ENCODE measurements at places on chromosomes 12 and 14.
A peak's percentile ranks its signal among the peaks of the same experiment; 100 is the strongest.

DNA sequence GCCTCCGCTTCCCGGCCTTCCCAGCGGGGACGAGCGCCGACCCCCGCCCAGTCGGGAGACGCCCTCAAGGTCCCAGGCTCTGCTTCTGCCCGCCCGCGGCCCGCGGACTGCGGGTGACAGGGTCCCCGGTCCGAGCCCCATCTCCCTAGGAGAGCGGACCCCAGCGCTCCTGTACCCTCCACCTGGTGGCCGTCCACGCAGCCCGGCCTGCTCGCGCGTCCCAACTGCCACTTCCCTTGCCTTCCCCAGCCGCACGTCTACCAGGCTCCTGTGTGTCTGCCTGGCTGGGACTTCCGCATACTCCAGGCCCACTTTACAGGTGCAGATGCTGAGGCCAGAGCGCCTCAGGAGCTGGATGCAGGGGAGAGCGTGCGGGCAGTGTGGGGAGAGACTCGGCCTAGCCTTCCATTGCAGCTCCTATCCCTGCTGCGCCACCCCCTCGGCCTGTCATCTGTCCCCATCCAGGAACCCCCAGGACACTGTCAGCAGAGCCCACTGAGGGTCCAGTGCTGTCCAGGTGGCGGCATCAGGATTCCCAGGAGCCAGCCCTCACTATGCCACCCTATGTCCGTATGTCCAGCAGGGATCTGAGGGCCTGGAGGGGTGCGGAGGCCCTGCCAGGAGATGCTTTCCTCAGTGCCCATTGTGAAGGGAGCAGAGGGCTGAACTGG lies 8.0 kb upstream of the ANKRD9 start:
- DNase-seq = no peak

GRCh38 chr14:91754185-91754584 lies 22.3 kb upstream of the CATSPERB start:
- no peak for DNase-seq

DNA sequence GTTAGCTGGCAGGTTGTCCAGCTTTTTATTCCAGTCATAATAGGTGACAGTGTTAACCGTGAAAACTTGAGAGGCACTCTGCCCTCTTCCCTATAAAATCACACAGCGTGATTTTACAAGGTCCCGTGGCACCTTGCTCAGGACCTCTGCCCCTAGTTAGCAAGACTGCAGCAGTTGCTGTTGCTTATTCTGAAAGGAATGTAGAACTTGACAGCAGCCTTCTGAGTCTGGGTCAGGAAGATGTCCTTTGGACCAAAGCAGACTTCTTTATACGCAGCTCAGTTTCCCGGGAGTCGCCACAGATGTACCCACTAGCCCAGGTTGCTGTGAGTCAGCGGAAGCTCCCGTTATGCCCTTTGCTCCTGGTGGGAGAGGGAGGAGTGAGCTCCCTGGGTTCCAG lies 13.2 kb downstream of the PRKAB1 start:
- no peak for DNase-seq

GRCh38 chr14:66802962-66803361 lies 295.0 kb downstream of the GPHN start:
- DNase-seq = no peak

- DNase-seq = no peak
These were observed 62.4 kb downstream of the TMX1 start for GRCh38 chr14:51302295-51303030.

DNA sequence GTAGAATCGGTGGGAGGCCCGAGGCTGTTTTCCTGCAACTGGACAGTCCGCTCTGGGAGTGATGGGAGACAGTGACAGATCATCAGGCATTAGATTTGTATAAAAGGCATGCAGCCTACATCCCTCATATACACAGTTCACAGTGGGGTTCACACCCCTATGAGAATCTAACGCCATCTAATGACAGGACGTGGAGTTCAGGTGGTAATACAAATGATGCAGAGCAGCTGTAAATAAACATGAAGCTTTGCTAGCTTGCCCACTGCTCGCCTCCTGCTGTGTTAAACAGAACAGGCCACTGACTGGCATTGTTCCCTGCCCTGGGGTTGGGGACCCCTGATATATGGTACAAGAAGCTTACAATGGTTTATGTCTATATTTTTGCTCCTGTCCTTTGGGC lies 179.0 kb downstream of the LRFN5 start:
- DNase-seq = no peak

GRCh38 chr14:56328021-56328420 lies 209.8 kb downstream of the PELI2 start:
- no peak for DNase-seq

DNA sequence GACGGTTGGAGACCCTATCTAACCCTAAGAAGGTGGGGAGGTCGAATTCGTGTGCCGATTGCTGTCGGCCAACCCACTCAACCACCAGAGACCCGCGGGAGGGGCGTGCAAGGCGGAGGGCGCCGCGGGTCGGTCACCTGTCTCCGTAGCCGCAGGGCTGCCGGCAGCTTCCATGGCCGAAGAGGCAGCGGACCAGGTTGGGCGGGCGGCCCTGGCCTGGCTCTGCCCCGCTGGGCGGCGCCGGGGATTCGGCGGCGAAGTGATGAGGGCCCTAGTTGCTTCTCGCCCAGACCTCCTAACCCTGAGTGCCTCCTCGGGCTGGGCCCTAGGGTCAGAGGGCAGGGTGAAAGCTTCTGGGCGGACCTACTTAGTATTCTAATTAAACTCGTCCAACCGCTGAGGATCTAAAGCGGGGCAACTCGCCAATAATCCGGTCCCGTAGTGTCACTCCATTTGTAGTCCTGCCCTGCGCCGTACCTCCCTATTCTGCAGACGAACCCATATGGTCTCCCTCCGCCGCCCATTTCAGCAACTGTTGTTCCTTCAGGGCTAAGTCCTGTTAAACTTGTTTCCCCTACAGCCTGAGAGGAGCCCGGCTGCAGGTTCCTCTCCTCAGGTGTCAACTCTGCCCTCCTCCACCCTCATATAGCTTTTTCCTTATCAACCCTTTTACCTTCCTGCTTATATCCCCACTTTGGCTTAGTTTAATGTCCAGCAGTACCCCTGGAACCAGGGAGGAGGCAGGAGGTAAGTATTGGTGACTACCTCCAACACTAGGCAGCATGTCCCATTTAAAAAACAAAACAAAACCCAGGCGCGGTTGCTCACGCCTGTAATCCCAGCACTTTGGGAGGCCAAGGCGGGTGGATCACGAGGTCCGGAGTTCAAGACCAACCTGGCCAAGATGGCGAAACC lies at the start of gene PYM1:
TSS of gene PYM1 (minus strand) at position 307 of the 915 bp plus-strand sequence. CDS start at position 174, 133 bp downstream.
- peak; percentile 79 for DNase-seq

DNA sequence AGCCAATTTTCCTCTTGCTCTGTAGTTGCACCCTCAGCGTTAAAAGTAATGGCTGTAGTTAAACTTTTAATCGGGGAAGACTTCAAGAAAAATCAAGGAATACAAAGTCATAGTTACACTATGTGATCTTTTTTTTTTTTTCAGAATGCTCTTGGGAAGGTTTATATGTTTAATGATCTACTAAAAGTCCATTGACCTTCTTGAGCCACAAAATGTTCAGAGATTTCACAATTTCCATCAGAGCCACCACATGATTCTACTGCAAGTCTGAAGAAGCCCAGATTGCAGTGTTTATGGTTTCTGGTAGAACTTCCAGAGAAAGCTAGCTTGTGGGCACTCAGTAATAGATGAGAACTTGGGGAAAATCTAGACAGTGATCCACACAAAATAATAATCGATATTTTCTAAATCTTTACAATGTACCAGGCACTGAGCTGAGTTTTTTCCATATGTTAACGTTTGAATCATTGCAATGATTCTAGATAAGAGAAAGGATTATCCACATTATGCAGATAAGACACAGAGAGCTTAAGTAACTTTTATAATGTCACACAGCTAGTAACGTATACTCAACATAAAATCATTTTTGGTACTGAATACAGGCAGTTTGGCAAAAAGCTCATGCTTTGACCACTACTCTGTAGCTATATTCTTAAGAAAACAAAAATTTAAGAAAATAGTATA lies 38.3 kb downstream of the GYS2 start:
- no peak for DNase-seq

DNA sequence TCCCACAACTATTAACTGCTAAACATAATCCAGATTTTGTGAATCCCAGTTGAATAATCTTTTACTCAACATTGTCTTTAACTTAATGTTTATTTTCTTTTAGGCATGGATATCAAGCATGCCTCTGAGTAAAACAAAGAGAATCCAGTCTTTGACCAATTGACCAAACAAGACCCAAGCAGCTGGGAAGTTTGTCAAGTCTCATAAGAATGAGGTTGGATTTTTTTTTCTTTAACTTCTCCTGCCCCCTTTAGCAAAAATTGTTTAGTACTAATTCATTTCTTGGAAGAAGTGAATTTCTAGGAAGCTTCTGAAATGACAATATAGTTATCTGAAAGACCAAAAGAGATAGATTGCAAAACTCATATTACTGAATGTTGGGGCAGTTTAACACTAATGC lies 89.9 kb downstream of the OTOGL start:
- DNase-seq = no peak

DNA sequence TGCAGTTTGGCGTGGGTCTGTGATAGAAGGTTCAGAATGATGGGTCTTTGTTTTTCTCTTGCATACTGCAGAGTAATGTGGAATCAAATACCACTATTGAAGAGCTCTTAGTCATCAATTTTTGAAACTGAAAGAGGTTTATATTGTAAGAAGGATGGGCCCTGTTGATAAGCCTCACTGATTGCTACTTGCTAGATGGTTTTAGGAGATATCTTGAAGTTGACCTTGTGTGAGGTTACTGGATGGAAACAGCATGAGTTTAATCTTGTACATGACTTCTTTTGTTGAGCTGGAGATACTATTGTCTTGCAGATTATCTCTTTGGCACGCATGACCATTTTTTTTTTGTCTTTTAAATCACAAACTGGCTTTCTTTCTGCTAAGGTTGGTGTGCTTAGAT lies 13.8 kb downstream of the BICD1 start:
- no peak for DNase-seq

DNA sequence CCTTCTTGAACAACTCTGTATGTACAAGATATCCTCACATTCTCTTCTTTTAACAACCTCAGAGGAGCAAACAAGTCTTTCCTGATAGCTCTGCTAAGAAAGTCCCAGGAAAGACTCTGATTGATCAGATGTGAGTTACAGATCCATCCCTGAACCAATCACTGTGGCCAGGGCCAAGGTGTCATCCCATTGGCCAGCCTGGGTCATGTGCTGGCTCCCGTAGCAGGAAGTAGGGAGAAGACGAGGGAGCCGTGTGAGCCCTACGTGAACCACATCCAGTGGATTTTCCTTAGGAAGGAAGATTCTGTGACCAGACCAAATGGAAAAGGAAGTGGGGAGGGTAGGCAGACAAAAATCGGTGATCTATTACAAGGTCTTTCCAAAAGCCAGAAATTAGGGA lies 5.6 kb downstream of the P2RX7 start:
- DNase-seq = no peak

- DNase-seq = no peak
These were observed 659.1 kb downstream of the NRXN3 start for GRCh38 chr14:78829274-78829673.

DNA sequence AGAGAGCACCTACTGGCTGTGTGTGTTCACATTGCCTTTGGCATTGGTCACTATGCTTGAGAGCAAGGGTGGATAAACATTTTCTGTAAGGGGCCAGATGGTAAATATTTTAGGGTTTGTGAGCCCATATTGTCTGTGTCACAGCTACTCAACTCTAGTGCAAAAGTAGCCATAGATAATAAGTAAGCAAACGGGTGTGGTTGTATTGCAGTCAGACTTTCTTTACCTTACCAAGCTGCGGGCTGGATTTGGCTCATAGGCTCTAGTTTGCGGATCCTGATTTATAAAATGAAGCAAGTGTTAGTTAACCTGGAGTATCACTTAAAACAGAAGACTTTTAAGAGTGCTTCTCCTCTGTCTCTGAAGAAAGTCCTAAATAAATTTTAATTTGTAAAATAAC lies 169.0 kb downstream of the KICS2 start:
- DNase-seq = no peak

- DNase-seq = no peak
These were observed 657.8 kb downstream of the GALC start for GRCh38 chr14:87334997-87335685.

DNA sequence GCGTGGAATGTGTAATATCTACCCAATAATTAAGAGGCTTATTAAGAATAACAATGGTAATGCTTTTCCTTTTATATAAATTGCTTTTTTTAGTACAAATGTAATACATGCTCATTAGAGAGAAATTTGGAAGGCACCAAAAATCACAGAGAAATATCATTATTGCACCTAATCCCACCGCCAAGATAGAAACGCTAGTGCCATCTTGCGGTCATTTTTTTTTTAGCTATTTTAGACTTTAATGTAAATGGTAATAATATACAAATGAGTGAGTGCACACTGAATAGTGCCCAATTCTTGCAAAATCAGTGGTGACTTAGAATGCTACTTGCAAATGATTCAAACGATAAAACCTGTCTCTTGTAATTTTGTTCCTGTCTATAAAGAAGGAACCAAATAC lies 576.8 kb upstream of the TMEM132C start:
- no peak for DNase-seq

DNA sequence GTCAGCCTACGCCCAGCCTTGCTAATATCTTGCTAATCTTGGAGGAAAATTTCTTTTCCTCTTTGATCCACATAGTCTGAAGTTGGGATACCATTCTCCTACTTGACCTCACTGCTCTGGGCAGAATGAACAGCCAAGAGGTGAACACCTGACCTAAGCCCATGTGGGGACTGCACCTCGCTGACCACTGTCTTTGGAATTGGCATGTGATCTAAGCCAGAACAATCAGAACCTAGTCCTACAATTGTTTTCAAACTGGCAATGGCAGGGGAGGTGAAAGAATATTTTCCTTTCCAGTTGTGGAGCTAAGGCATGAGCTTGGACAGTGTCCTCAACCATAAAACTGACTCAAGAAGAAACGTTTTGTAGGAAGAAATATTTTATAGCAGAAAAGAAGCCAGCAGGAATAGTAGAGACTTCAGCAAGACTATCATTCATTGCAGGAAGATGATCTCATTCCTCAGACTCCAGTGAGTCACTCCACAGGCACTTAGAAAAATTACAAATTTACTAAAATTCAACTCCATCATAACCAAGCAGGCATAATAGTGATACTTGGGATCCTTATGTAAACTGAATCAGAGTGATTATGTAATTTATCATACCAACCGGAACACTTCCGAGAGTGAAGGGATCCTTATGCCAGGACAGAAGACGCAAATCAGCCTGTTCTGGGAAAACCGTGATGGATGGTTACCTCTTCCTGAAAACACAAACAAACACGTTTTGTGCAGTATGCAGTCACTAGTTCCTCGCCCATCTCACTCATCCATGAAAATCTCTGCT lies 14.7 kb downstream of the PTPRO start:
- no peak for DNase-seq

DNA sequence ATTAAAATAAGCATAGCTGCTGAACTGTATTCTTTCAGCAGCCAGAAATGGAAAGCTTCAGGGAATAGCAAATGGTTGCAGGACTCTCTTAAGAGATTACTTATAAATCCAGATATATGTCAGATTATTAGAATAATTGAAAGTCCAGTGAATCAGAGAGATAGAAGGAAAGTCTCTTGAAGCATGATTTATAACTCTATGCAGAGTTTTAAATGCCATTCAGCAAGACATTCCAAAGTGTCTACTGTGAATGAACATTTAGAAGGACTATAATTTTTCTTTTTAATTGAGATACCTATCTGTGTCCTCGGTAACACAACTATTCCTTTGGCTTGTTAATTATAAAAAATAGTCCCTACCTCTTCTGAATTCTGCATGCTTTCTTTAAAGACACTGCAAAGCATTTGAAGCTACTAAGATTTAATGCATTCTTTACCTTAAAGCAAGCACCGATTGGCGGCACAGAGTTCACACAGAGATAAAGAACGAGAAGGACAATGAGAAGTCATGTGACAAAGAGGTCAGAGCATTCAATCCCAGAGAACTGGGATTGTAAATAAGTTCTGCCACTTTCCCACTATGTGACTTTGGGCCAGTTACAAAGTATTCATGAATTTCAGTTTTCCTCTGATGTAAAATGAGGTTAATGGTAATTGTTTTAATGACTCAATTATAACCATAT lies 371.0 kb upstream of the ATP2B1 start:
- no peak for DNase-seq
